Activated CD4-positive, alpha-beta T cell treated with anti-CD3 and anti-CD28 coated beads, Interleukin-2, amount 10 ng/mL, durations not matched to agents 7 days and 5 days (primary cell): ENCODE measurements at places on chromosomes 5 and 9.

DNA sequence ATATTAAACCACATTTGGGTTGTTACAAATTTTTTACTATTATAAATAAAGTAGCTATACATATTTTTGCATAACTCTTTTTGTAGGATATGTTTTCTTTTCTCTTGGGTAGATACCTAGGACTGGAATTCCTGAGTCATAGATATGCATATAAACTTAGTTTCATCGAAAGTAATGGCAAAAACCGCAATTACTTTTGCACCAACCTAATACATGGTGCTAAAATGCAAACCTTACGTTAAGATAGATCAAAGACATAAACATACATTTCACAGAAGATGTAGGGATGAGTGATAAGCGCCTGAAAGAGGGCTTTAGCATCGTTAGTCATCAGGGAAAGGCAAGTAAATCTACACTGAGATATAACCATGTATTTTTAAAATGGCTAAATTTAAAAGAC is 178.4 kb upstream of the EFNA5 start:
- DNase-seq = no peak

- DNase-seq = no peak
Measured at GRCh38 chr9:37096628-37097027, 23.7 kb upstream of the ZCCHC7 start.

DNA sequence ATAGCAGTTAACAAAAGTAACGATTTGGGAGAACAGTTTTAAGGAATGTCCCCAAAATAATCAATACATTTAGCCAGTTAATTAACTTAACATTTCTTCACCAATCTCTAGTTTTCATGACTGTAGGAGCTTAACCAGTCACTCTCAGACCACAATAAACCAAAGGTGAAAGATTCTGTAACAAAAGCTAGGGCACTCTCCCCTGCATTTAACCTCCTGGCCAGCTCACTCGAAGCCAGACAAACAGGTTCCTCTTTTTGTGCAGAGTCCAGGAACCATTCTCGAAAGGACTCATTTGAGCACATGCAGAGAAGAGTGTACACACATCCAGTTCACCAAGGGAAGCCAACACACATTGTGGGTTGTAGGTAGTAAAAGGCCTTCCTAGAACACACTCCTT is 6.5 kb downstream of the IL7R start:
- peak; percentile 36 for DNase-seq

GRCh38 chr5:141617128-141617527 is 1.7 kb downstream of the DIAPH1 start:
- no peak for DNase-seq

DNA sequence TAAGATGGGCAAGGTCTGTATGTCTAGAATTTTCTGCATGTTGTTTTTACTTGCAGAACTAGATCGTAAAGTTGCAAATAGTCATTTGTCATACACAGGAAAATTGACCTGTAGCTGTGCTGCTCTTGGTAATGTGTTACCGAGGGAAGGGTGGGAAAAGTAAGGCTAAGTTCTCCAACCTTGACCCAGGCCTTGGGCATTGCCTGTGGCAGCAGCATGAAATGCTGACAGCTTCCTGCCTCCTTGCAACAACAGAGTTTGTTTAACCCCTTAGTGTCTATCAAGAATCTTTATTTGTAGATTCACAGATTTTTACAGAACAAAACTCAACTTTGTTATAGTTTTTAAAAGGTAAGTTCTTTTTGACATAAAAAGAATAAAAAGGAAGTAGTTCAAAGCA is 48.3 kb downstream of the ERCC6L2 start:
- no peak for DNase-seq

DNA sequence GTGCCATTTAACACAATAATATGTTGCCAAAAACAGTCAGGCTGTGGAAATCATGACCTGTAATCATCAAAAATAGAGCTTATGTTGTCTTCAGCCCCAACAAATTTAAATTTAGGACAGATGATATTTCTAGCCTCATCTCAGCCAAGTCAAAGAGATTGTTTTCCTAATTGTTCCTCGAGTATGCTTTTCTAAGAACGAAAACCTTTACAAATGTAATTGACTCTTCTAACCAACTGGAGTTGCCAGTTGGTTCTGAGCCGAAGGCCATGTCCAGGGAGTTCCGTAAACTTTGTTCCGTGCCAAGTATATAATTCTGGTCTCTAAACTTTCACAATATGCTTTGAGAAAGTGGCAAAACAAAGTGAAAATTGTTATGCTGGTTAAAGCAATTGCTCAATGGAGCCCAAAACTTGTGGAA is 160.8 kb downstream of the CEMIP2 start:
- DNase-seq = no peak

DNA sequence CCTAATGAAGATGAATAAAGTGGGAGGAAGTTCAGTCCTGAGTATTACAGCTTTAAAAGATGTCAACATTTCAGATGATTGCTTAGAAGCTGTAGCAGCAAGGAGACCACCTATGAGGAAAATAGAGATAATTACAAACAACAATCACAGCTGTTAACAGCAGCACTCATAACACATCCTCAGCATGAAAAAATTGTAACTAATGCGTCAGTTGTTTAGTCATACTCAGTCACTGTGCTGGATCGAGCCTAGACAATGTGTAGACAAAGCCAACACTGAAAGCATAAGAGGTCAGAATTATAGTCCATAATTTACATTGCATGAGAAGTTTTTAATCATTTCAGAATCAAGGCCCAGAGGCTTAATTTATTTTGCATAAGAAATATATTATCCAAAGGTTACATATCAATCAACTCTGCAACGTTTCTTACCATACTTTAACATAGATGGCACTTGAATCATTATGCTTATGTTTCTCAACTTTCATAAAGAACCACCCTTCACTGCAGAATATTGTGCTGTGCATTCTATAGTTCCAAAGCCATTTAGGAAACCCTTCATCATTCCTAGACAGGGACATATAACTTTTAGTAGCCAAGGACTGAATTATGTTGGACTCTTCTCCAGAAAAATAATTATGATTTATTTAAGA is 60.2 kb upstream of the HAPLN1 start:
- DNase-seq = no peak

- no peak for DNase-seq
Measured at GRCh38 chr9:15079989-15080388, 169.8 kb upstream of the FREM1 start.

- peak; percentile 96 for DNase-seq
Measured at GRCh38 chr5:157271740-157272271, 5.9 kb downstream of the CYFIP2 start.

- DNase-seq = no peak
Measured at GRCh38 chr5:13992795-13993194, 48.3 kb upstream of the DNAH5 start.

DNA sequence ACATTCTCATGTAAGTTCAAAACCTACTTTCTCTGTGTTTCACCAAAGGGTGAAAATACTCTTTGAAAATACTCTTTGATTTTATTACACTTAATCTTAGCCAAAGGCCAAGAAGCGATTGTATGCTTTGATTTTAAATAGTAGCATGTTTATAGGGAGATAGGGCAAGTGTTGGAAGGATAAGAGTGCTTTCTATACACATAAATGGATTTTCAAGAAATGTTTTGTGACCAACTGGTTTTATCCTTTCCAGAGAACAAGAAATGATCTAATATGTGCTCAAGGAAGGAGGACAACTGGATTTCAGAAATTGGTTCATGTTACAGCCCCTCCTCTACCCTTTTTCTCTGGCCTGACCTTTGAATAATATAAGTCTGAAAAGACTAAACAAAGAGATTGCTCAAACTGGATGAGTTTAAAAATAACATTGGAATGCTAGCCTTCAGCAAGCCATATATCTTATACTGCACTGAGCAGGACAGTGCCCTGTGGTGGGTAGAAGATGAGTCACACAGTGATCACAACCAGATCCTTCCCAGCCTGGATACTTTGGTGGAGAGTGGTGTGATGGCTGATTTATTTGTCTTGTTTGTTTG is 13.1 kb downstream of the PALM2AKAP2 start:
- DNase-seq = no peak

- no peak for DNase-seq
Measured at GRCh38 chr5:83488821-83489220, 17.3 kb downstream of the VCAN start.

- DNase-seq = no peak
Measured at GRCh38 chr9:117809751-117810150, 105.5 kb downstream of the TLR4 start.

GRCh38 chr5:133063965-133064364 is 12.2 kb downstream of the HSPA4 start:
- no peak for DNase-seq

GRCh38 chr5:85159395-85159794 is 774.7 kb upstream of the EDIL3 start:
- no peak for DNase-seq

DNA sequence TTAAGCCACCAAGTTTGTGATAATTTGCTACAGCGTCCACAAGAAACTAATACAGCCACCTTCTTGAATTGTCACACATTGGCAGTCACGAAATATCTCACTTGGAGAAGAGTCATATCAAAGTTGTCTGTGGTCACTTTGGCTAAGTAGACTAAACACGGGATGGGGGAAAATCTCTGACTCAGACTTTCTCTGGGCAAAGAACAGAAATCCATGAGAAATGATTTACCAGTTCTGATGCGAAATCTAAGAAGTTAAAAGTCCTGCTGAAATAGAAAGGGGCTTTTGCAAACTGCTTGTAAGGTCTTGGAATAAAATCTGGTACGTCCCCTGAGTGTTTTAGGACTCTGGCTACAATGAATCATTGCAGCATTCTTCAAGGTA is 158.4 kb downstream of the COL23A1 start:
- DNase-seq = no peak

GRCh38 chr9:131349881-131350563 is 43.9 kb upstream of the PRRC2B start:
- DNase-seq = peak; percentile 92

DNA sequence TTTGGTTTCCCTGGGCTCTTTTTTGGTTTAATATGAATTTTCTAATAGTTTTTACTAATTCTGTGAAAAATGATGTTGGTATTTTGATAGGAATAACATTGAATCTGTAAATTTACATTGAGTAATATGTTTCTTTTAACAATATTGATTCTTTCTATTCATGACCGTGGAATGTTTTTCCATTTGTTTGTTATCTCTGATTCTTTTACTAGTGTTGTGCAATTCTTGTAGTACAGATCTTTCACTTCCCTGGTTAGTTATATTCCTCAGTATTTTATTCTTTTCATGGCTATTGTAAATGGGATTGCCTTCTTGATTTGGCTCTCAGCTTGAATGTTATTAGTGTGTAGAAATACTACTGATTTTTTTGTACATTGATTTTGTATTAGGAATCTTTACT is 137.9 kb downstream of the PRR16 start:
- DNase-seq = no peak

DNA sequence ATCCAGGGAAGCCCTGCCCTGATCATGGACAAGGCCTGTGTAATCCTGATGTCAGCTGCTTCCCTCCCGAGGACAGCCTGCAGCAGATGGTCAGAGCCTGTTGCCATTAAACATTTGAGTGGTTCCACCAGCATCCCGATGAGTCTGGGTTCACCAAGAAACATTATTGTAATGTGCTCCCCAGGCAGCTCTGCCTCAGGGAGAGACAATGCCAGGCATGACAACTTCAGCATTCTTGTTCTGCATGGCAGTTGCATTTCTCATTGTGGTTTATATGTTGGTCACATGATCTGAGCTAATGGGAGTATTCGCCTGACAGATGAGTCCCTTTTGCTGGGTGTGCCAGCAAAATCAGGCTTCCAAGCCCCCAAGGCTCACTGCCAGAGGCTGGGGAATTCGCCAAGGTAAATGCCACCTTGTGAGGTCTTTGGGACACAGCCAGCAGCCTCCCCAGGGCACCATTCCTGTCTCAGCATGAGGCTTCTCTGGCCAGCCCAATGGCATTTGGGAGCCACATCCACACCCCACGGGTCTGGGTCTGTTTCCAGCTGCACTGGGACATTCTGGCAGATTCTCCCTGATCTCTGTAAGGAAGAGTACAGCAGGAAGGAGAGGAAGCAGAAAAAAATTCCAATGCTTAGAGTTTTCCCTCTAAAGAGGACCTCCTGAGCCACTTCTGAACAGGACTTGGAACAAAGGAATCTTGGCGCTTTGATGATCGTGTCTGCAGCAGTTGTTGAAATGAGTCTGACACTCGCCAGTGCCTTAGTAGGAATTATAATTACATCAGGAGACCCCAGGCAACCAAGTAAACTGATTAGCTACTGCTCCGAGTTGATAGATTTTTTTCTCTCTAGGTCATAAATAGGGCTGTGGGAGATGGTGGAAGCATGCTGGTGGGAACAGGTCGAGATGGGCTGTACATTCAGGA is 18.7 kb downstream of the KCNIP1 start:
- no peak for DNase-seq

DNA sequence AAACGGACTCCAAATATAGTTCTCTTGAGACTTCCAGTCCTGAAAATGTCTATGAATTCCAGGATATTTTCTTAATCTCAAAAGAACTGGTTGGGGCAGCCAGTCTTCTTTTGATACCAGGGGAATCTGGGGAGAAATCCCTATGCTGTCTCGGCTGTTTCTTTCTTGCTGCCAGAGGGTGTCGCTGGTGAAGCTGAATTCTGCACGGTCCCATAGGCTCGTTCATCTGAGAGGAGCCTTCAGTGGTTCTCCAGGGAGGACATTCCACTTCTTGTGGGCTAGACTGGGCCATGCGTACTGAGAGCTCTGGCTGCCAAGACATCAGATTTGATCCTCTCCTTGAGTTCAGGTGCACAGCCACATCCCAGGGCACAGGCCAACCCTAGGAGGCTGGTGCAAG is 155.0 kb upstream of the CLINT1 start:
- no peak for DNase-seq

GRCh38 chr5:103561685-103562452 is 720 bp downstream of the NUDT12 start:
- no peak for DNase-seq

DNA sequence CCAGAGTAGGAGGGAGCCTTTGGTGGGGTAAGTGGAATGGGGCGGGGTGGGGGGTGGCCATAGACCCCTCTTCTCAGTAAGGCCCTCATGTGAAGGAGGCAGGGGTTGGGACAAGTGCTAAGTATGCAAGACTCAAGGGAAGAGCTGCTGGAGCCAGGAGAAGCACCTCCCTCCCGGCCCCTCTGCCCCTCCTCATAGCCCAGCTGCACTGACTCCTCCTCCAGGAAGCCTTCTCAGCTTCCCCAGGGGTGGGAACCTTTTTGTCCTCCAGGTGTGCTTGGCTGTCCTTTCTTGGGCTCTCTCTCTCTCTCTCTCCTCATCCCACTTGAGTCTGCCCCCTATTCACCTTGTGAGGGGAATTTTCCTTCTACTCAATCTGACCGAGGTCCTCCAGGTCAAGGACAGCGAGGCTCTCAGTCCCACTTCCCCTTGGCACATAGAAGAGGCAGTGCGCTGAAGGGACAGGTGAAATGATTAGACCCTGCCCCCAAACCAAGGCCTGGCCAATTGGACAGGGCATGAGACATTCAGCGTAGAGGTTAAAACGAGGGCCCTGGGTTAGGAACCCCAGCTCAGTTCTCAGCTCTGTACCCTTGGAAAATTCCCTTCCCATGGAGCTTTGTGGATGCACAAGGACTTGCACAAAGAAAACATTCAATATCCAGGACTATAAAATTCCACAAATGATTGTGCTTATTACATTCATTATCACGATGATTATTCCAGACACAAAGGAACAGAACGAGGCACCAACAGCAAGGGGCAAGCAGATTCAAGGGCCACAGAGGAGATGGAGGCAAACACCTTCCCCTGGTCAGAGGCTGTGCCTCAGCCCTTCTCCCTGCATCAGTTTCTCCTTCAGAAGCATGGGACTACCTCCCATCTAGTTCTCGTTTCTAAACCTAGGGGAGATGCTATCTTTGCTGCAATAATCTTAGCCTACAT is 45.6 kb upstream of the IL17B start:
- no peak for DNase-seq
